Left ventricle myocardium inferior (tissue), 1 donor: ENCODE measurements at places on chromosomes 1 and 21. TPM values are rescaled to one million over a fixed set of nuclear protein-coding genes. Genes with fewer than 3 reads are reported as not detected.

DNA sequence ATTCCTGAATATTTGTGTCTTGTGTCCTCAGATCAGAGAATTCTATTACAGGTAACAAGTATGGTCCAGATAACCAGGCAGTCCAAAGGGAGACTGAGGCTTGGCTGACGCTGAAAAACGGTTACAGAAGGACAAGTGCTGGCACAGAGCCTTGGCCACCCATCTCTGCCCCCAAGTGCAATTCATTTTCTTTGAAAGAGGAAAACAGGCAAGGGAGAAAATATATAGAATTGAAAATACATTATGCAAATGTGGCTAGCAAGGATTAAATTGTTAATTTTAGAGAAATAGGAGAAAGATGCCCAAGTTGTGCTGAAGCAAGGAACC, 1.2 kb downstream of the SORT1 start:
- DNase-seq = no peak

The KLF17 gene
- not detected for total RNA-seq

DNA sequence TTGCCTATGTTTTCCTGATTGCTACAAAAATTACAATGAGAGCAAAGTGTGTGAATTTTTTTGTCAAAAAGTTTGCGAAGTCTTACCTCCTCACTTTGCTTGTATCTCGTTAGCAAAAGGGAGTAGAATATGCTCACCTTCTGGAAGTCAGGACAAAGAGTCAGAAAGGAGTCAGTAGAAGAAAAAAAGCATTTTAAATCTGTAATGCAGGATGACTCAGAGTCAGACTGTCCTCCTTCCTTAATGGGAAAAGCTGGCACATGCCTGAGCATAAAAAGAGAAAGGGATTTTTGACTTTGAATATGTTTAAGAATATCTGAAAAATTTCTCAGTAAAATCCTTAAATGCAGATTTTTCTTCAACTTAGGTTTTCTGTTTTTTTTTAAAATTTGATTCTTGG, 14.2 kb upstream of the VN1R5 start:
- no peak for DNase-seq

The TNFSF18 gene
- not detected for total RNA-seq

DNA sequence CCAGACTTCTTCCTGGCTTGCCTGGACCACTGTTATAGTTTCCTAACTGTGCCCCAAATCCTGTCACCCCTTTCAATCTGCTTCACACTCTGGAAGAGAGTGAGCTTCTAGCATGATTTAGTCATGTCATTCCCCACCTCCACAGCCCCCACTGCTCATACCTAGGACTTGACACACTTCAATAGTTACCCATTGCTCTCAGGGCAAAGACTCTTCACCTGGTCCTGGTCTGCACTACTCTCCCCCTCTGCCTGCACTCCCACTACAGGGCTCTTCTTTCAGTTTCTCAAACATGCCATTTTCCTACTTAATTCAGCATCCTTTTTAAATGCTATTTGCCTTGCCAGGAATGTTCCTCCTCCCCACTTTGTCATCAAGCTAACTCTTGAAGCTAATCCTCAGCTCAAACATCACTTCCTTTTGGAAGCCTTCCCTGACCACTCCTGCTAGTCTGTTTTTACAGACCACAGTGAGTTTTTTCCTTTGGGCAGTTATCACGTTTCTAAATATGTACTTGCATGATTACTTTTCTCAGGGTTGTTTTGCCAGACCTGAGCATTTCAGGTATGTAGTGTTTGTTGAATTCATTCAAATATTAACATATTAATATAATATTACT, 24.7 kb downstream of the CYP2J2 start:
- no peak for DNase-seq

DNA sequence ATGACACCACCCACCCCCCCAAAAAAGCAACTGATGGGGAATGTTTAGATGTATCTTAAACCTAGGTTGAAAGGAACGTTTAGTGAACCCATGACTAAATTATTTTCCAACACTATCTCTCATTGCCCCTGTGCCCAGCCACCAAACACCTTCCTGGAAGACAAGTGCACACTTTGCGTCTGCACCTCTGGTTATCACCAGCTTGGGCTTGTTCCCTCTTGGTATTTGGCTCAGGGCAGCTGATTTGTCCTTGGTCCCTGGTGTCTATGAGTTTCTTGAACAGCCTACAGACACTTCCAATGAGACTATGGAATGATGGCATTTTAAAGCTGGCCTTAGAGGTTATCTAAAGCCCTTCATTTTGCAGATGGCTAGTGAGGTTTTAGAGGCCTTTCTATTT, 15.5 kb upstream of the RIMKLA start:
- DNase-seq = no peak

The FBXO2 gene
- total RNA-seq = 1.9 TPM

GRCh38 chr1:26017606-26018005, 4.0 kb upstream of the EXTL1 start:
- DNase-seq = no peak
